ENCODE measurements at places on chromosomes 13 and 19.

GRCh38 chr13:68923995-68924394, 1183.6 kb upstream of the ATXN8OS start:
- no peak for DNase-seq

- no peak for DNase-seq
These were observed 244.3 kb downstream of the RGCC start for GRCh38 chr13:41701676-41702075.

DNA sequence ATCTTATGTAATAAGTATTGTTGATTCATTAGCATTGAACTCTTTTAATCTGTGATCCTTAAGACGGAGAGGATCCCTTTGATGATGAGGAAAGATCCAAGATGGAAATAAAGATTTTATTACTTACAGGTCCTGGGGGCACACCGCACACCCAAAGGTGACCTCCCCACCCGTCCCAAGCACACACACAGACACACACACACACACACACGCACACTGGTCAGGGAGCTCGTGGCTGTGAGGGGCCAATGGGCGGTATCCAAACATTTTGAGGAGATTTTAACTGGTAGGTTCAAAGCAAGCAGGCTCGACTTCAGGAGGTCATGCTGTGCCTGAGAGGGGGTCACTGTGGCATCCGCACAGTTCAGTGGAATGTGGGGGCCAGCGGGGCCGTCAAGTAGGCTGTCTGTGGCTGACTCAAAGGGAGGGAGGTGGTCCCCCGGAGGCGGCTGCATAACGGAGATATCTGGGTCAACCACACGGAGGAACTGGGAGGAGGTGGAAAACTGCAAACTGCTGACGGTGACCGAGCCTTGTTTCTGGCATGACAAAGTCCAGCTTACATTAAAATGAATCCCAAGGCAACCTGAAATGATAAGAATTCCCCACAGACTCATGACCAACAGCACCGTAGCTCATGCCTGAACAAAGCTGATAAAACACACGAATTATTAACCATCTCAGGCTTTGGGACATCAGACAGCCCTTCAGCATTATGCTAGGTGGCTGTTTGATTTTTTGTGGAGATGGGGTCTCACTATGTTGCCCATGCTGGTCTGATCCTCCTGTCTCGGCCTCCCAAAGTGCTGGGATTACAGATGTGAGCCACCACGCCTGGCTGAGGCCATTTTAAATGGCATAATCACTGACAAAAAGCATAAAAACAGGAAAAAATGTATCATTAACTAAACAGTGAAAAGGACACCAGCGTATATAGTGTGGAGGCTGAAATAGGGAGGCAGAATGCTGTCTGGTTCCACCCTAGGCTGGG, 20.9 kb upstream of the SIGLEC11 start:
- DNase-seq = no peak

DNA sequence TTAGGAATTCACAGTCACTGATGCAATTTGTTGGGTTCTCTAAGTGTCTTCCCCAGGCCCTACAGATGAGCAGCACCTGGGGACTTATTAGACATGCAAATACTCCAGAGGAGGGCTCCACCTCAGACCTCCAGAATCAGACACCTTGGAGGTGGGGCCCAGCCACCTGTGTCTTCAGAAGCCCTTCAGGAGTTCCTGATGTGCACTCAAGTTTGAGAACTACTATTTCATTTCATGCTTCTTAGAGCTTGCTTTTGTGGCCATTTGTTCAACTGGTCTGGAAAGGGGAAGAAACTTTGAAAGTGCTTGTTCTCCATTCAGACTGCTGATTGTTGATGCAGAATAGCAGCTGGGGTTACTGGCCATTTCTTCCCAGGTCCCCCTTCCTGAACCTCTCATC, 472.0 kb downstream of the COG6 start:
- no peak for DNase-seq

GRCh38 chr13:30904043-30904442, 2.0 kb upstream of the MEDAG start:
- DNase-seq = no peak

- DNase-seq = no peak
These were observed 15.6 kb downstream of the PCID2 start for GRCh38 chr13:113192902-113193301.

Measured in stimulated activated effector memory CD8-positive, alpha-beta T cell treated with anti-CD3 and anti-CD28 coated beads, Interleukin-12 subunit alpha, Interleukin-12 subunit beta, amount 100 ng/mL, for 72 hours (primary cell).